ENCODE measurements at places on chromosomes 2 and 18. TPM values are rescaled to one million over a fixed set of nuclear protein-coding genes. Genes with fewer than 3 reads are reported as not detected.

DNA sequence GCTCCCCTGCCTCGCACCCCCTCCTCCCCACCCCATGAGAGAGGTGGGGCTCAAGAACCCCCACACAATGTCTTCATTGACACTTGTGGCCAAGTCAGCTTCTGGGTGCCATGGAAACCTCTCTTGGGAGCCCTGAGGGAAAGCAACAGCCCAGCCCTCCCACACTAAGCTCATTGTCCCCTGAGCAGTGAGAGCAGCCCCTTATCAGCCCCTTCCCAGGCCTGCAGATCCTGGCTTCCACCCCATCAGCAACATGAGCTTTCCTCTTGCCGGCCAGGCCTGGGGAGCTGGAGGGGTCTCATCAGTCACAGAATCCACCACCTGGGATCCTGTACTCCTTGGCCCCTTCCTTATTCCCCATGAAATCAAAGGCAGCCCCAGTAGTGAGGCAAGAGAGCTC, 107.8 kb upstream of the ST3GAL5 start:
- no peak for DNase-seq

DNA sequence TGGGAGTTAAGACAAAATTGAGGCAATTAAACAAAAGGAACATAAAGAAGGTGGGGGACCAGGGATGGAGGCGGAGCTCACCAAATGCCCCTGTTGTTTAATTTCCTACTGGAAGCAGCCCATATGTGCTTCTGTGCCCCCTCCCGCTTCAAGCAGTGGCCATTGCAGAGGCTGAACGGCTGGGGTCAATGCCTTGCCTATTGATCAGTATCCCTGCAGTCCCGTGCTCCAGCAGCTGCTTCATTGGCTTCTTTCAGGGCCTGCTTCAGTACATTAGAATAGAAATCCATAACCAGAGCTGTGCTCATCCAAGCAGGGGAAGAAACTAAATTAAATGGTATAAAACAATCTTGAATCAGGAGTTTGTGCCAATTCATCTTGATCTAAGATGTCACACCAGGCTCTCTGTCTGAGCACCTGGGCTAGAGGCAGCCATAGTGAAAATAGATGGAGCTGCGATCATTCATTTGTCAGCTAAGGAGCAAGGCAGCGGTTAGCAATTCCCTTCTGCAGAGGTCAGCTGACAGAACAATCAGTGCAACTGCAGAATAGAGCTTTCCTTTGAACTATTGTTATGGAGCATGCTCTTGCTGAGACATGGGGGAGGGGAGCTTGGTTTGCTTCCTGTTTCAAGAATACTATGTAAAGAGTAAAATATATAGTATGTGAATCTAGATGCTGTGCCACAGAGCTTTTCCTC, 222.4 kb downstream of the WDR7 start:
- DNase-seq, result no peak

- no peak for DNase-seq
Observed at GRCh38 chr2:233464531-233465240, 101.9 kb downstream of the USP40 start.

Gene CAPN14
- total RNA-seq, result not detected

Gene TXNDC2
- not detected for total RNA-seq

Gene CYP26B1
- total RNA-seq, result 0.16 TPM

Gene SLC20A1
- total RNA-seq, result 22.9 TPM

- DNase-seq, result no peak
Observed at GRCh38 chr2:55003706-55004639, 46.3 kb downstream of the RTN4 start.

Gene FHL2
- 4.5 TPM for total RNA-seq

DNA sequence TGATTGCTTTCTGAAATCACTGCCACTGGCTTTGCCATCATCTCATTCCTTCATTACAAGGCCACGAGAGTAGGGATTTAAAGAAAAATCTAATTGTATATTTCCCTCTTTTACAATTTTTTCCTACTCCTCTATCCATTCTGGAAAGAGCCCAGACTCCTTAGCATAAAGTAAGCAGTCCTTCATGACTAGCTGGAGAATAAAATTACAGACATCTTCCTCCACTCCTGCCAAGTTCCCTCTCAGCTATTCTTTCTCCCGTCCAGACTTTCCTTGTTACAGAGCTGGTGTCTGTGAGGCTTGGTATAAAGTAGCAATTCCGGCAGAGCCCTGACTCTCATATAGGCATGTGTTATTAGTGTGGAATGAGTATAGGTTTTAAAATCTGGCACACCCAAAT, 806.8 kb downstream of the PLCL1 start:
- DNase-seq, result no peak
